Stimulated activated CD4-positive, alpha-beta T cell treated with anti-CD3 and anti-CD28 coated beads, TNF-alpha, amount 100 ng/mL, for 24 hours (primary cell): ENCODE measurements at places on chromosomes 2 and 18.

GRCh38 chr2:102155703-102156515 is 13.4 kb downstream of the IL1R1 start:
- no peak for DNase-seq

DNA sequence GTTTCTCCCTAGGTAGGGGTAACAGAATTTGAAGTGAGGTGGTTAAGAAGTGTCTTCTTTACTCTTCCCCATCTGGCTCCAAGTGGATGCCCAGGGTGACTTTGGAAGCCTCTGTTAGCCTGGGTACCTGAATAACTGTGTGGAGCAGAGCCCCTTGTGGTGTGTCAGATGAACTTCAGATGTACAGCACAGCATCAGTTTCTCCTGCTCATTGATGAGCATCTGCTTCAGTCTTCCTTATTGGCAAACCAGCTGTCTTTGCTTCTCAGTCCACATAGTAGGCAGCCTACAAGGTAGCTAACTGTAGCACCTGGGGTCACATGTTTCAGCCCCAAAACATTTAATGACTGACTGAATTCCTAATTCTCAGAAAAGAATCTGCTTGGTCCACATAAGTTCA is 56.2 kb upstream of the ATP8B1 start:
- no peak for DNase-seq

GRCh38 chr18:25350489-25351251 is 1.3 kb downstream of the ZNF521 start:
- no peak for DNase-seq

DNA sequence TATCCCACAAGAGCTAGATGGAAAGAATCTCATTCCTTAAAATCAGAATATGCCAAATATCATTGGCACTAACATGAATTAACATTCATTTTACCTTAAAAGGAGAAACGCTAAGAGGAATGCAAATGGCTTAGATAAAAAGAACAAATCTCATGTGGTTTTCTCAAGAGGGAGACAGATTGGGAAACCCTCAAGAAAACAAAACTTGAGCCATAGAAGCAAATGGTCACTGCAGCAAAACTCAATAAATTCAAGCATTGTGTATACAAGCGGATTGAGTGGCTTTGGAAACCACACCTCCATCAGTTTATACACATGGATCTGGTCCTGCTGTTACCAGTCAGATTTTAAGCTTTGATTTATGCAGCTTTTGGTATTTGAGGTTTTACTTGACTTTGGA is 1331.8 kb upstream of the ZEB2 start:
- no peak for DNase-seq

DNA sequence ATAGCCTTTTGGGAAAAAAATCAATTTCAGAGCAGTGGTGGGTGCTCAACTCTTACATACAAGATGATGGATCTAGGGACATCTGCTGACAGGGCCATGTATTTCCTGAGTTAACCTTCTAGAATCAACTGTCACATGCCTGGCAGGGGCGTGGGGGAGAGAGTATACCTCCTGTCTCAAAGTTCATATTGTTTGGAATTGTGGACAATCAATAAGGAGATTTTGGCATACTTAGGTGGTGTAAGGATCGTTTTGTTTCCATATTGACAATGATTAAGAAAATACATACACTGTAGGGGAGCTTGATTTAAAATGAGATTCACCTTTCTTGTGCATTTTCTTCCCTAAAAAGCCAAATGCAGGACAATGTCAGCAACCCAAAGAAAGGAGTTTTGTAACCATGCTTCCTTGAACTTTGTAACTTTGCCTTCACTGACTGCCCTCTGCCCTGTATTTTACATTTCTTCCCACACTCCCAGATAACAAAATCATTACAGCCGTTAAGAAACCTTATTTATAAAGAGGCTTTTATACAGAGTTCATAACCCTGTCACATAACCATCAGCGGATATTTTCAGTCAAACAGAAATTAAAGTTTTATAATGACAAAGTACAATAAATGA is 88.4 kb downstream of the MEP1B start:
- no peak for DNase-seq

GRCh38 chr18:8901019-8901418 is 195.7 kb downstream of the MTCL1 start:
- no peak for DNase-seq

DNA sequence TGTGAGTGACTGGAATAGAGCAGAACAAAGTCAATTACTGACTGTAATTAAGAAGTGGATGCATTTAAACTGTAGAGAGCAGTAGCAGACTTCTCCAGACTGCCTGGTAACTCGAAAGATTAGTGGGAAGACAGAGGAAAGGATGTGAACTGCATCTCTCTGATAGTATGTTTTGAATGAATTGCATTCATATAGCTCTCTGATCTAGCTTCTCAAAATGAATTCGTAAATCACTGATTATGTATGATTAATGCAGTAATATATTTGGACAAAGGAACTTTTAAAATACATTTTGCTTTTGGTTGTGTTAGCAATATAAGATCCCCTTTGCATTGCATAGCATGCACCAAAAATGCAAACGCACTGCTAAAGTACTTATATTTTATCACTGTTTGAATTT is 304.0 kb downstream of the ARHGAP15 start:
- no peak for DNase-seq

DNA sequence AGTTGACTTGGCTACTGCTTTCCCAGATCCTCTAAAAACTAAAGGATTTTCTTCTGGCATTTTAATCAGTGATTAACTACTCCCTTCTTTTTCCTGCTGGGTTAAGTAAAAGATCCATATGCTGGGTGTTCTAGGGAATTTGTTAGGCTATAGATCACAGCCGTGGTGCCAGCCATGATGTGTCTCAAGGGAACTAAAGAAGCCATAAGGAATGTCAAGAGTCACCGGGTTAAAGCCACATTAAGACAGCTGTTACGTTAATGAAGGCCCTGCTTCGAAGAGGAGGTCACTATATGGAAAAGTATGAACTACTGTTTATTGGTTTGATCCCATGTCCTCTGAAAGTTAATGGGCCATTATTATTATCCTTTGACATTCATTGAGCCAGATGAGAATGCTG is 70.7 kb downstream of the PAX3 start:
- DNase-seq: no peak

DNA sequence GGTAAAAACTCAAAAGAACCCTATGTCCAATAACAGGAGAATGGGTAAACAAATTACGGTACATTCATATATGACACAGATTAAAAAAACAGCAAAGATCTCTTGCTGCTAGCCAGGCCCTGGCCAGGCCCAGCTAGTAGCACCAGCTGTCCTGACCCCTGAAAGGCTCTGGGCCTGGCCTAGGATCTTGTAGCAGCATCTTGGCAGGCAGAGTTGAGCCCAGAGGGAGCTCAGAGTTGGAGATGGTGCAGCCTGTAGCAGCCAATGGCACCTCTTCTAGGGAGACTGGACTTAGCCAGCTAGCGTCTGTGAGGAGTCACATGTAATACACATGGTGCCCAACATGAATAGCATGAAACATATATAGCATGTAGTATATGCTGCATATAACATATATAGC is 69.1 kb downstream of the HS6ST1 start:
- no peak for DNase-seq
